LoVo (cell line): ENCODE measurements at places on chromosomes 5 and 9.

DNA sequence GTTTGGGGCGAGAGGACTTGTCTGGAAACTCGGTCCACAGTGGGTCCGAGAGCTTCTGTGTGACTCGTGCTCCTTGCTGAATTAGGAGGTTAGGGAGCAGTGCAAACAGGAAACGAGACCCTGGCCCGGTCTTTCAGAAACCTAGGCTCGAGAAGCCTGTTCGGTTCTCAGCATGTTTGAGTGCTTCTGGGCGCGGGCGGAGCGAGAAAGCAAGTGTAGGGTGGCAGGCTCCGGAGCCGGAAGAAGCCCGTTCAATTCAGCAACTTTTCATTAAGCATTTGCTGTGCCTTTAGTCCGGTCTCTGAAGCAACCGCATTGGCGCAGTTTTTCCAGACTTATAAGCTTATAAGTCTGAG is 547 bp downstream of the CLTA start:
- no peak for DNase-seq

GRCh38 chr5:174191850-174192655 is 146.5 kb downstream of the NSG2 start:
- no peak for DNase-seq

GRCh38 chr5:21199087-21199486 is 1211.1 kb upstream of the CDH18 start:
- no peak for DNase-seq

DNA sequence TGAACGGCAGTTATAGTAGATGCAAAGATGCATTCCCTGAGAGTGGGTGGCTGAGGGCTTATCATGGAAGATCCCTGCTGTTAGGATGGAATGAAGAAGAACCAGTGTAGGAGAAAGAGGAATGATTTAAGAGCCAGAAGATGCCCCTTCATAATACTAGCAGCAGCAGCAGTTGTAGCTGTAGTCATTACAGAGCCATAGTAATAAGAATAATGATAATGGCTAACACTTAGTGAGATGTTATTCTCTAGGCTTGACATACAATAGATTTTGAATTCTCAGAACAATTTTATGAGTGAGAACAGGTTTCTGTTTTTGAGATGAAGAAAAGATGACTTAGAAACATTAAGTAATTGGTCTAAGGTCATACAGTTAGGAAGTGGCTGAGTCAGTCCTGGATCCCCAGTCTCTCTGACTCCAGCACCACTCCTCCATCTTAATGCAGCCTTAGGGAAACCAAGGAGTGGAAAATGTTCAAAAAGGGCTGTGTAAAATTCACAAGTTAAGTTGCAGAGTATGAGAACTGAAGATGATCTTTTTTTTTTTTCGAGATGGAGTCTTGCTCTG is 459.4 kb upstream of the SGCD start:
- DNase-seq, result no peak

GRCh38 chr5:175252234-175252805 is 191.7 kb downstream of the DRD1 start:
- DNase-seq, result no peak

DNA sequence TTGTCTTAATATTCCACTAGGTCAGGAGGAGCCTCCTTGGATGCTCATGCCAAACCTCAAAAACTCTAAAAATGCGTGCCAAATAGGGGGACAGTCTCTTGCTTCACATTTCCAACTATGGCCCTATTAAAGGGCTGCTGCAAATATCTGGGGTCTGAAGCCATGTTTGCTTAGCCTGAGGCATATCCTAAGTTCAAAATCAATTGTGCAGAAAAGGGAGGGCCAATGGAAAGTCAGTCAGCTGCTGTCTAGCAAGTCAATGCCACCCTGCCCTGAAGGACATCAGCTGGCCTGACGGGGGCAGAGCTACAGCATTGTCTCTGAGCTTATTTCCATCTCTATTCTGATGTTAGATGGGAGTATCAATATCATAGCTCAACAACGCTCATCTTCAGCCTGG is 93.6 kb downstream of the SH3TC2 start:
- no peak for DNase-seq

DNA sequence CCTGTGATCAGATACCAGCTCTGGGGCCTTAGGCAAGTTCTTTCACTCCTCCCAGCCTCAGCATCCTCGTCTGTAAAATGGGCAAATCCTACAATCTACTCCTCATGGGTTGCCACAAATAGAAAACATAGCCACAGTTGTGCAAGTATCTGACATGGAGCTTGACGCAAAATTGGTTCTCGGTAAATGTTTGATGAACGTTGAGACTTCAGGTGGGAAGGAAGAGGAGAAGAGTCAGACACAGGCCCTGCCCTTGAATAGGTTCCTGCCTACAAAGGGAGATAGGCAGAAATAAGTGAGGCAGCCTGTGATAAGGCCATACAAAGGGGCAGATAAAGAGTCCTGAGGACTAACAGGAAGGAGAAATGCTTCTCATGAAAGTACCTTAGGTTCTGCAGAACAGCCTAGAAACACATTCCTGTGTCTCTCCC is 26.1 kb upstream of the CPEB4 start:
- DNase-seq, result no peak
